RCC 7860 (cell line): ENCODE measurements at places on chromosomes 3 and 15.

DNA sequence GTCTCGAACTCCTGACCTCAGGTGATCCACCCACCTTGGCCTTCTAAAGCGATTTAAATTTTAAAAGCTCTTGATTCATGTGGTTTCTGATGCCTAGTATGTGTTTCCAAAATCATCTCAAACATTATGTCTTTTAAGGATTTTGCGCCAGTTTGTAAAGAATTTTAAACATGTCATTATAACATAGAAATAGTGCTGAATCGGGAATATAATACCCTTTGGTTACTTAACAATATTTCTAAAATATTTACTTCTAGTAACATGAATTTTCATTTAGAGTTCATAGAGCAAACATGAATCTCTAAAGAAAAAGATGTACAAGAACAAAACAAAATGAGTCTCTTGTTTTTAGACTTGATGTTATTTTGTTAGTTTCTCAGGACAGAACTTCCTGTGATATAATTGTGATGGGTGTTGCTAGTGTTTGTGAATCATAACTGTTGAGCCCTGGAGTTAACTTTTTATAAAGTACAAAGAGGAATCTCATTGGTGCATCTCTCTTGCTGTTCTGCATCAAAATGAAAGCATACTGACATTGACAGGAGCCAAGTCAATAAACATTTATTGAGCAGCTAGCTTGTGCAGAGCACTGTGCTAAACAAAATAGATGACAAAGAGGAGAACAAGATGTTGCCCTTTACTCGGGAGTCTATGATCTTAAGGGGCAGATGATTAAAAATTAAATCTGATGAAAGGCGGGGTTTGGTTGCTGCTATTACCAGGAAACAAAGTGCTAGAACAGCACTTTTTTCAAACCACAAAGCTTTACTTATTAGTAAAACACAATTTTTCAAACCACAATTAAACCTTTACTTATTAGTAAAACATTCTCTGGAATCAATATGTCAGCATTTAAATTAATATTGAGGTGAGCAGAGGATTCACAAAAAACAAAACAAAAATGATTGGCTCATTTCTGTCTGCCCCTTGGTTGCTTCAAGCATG lies 73.4 kb downstream of the MME start:
- DNase-seq: no peak

DNA sequence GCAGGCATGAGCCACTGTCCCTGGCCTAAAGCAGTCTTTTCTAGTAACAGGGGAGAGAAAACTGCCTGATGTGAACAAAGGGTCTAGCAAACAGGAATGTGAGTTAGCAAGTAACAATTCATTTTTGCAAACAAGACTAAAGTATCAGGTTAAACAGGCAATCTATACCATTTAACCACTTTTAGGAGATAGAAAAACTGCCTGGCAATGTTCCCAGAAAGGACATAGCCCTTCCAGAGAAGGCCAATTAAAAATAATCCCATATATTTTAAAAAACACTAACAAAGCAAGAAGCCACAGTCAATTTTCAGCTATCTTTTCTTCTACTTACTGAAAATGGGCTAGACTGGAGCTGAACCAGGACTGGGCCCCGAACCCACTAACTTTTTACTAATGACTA lies 6.3 kb downstream of the RBSN start:
- DNase-seq: no peak

GRCh38 chr3:107894998-107895397 lies 195.8 kb downstream of the CD47 start:
- DNase-seq: no peak

DNA sequence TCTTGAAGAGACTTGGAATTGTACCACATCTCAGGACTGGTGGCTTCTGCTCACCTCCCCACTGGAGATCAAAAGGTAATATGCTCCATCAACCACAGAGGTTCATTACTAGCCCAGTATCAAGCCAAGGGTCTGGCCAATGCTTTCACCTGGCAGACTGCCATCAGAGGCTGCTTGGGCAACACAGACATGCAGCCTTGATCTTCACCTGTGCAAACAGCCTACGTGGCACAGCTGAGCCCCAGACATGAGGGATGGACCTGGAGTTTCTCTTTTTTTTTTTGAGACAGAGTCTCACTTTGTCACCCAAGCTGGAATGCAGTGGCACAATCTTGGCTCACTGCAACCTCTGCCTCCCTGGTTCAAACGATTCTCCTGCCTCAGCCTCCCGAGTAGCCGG lies 105.6 kb upstream of the HES1 start:
- no peak for DNase-seq

GRCh38 chr15:62894322-62895085 lies 148.0 kb upstream of the TPM1 start:
- DNase-seq: peak; percentile 28

GRCh38 chr15:50112488-50113186 lies 6.4 kb downstream of the ATP8B4 start:
- no peak for DNase-seq
